Stimulated activated CD4-positive, alpha-beta T cell treated with anti-CD3 and anti-CD28 coated beads, TNF-alpha, amount 100 ng/mL, for 4 hours (primary cell): ENCODE measurements at places on chromosomes 1 and 21.

GRCh38 chr1:41495210-41495948, 10.9 kb upstream of the EDN2 start:
- DNase-seq: no peak

- no peak for DNase-seq
These were observed 240.6 kb downstream of the BRINP2 start for GRCh38 chr1:177411381-177411780.

GRCh38 chr1:216221260-216221700, 202.0 kb downstream of the USH2A start:
- DNase-seq: no peak

GRCh38 chr21:37356706-37357105, 9.9 kb upstream of the DYRK1A start:
- no peak for DNase-seq

GRCh38 chr1:16386454-16387113, 19.5 kb downstream of the SZRD1 start:
- DNase-seq: no peak

DNA sequence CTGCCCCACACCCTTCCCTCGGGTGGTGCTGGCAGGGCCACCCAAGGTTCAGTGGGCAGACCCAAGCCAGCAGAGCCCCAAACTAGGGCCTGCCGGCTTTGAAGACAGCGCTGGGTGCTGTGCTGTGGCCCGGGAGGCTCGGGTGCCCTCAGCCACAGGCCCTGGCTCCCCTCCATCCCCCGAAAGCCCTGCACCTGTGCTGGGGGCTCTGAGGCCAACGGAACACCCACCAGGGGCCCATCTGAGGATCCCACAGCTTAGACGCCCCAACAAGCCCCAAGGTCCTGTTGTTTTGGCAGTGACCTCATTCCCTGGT, 8.6 kb downstream of the ITGB2 start:
- DNase-seq: no peak

GRCh38 chr1:207308451-207309190, 12.9 kb upstream of the CD55 start:
- DNase-seq: no peak

GRCh38 chr1:23118957-23119792, 49.5 kb downstream of the LUZP1 start:
- no peak for DNase-seq

DNA sequence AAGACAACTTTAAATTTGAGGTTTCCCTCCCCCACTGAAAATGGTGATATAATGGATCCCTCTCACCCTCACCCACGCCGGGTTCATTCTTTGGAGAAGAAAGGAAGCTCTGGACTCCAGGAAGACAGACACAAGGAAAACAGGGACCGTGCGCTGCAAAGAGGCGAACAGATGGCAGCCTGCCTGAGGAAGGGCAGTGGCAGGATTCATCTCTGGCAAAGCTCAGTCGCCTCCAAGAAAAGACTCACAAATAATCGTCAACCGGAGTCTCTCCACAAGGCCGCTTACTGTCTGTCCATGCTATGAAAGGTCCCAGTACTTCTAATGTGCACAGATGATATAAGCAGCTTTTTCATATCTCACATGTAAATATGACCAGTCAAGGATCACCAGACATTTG, 110.3 kb downstream of the TIAM1 start:
- no peak for DNase-seq

DNA sequence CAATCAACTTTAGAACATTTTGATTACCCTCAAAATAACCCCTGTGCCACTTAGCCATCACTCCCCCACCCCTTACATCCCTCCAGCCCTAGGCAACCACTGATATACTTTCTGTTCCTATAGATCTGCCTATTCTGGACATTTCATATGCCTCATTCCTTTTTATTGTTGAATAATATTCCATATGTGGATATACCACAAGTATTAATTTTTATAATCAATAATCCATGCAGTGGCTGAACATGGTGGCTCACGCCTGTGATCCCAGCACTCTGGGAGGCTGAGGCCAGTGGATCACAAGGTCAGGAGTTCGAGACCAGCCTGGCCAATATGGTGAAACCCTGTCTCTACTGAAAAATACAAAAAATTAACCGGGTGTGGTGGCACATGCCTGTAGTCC, 20.1 kb upstream of the MED18 start:
- no peak for DNase-seq

DNA sequence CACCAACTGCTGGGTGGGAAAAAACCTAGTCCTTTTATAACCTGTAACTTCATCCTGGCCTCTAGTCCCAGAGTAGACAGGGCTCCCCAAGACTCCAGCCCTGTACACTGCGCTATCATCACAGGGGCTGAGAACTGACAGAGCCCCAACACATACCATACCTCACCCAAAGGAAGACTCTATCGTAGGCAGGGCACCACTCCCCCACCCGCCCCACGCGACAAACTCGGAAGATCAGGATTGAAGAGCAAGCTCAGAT, 15.8 kb downstream of the INPP5B start:
- no peak for DNase-seq

DNA sequence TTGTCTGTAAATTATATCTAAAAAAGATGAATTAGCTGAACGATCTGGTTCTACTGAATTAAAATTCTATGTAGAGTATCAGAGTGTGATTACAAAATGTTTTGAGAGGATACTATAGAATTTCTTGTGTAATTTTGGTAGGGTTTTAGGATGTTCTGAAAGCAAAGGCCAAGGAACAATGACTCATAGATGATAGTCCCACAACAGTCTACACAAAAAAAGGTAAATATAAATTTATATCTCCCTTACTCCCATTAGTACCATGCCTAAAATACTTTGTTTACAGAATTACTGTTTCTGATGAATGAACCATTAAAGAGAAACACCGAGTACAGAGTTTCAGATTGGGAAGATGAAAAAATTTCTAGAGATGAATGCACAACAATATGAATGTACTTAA, 9.5 kb downstream of the EDEM3 start:
- DNase-seq: no peak

GRCh38 chr1:41917835-41918449, 780 bp downstream of the HIVEP3 start:
- DNase-seq: no peak

DNA sequence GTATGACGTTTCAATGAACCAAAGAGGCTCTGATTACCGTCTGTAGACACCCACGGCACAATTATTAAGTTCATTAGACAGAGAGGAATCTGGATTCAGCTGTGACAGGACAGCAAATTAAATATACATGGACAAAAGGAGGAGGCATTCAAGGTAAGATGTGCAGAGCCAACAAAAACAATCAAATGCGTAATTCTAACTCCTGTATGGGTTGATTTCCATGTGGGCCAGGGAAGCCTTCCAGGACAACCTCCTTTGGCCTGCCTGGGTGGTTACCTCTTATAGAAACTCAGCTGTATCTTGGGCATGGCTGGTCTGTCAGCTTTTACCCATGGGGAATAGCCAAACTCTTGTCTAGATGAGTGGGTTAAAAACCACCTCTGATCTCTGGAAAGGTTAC, 43.8 kb downstream of the CCN1 start:
- DNase-seq: no peak

DNA sequence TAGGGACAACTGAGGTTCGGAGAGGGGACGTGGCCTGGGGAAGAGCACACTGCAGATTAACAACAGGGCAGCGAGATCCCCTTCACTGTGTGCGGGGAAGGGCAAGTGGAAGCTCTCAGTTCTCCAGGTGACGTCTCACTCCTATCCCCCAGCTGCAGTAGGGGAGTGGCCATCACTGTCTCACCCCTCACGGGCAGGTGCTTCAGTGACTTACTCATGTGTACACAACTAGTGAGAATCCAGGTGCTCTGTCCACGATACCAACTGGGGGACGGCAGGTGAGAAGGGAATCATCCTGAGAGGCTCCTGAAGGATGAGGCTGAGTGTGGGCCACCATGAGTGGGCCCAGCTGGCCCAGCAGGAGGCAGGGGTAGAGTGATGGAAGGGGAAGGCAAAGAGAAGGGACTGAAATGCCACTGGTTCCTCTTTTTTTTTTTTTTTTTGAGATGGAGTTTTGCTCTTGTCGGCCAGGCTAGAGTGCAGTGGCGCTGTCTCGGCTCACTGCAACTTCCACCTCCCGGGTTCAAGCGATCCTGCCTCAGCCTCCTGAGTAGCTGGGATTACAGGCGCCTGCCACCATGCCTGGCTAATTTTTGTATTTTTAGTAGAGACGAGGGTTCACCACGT, 25.9 kb downstream of the RHBG start:
- DNase-seq: no peak

GRCh38 chr1:46188295-46189030, 9.8 kb downstream of the POMGNT1 start:
- no peak for DNase-seq

- DNase-seq: no peak
These were observed 222.7 kb upstream of the OLFM3 start for GRCh38 chr1:102219463-102219862.

- no peak for DNase-seq
These were observed 139.2 kb upstream of the C1orf21 start for GRCh38 chr1:184247671-184248070.

- DNase-seq: no peak
These were observed 53.9 kb upstream of the LBR start for GRCh38 chr1:225481738-225482137.

GRCh38 chr1:33342041-33342723, 21.3 kb upstream of the A3GALT2 start:
- no peak for DNase-seq

GRCh38 chr1:9472386-9473031, 66.8 kb upstream of the SLC25A33 start:
- no peak for DNase-seq

GRCh38 chr1:186178426-186179043, 196.5 kb downstream of the TPR start:
- no peak for DNase-seq

DNA sequence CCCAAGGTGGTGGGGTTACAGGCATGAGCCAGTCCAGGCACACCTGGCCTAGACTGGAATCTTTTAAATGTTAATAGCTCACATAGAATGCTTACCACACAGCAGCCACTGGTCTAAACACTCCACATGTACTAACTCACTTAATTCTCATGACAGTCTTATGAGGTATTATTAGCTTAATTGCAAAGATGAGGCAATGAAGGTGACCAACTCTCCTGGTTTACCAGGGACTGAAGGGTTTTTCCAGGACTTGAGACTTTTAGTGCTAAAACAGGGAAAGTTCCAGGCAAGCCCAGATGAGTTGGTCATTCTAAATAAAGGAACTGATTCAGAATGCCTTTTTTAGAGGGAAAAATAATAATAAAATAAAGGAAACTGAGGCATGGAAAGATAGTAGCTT, 7.0 kb upstream of the STMN1 start:
- DNase-seq: no peak

GRCh38 chr21:17476006-17476405, 36.8 kb upstream of the CXADR start:
- DNase-seq: no peak

- no peak for DNase-seq
These were observed 7.2 kb upstream of the MMP23B start for GRCh38 chr1:1624443-1625403.

GRCh38 chr1:175268720-175269119, 76.1 kb upstream of the KIAA0040 start:
- DNase-seq: no peak

GRCh38 chr1:198788561-198789064, 149.8 kb downstream of the PTPRC start:
- DNase-seq: no peak

DNA sequence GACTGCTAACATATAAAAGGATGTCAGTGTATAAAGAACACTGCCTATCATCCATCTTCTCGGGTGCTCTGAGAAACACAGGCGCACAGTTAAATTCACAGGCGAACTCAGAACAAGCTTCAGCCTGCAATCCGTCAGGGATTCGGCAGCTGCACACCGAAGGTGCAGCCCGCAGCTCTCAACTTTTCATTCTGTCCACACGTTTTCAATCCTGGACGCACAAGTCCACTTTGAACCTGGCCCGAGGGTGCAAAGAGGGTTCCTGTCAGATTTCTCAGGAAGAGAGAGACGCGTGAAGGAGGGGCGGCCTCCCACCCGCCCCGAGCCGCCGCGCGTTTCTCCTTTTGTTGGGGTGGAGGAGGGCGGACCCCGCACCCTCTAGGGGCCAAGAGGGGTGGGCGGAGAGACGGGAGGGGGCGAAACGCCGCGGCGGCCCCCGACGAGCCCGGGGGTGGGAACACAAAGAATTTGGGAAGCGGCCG, 724 bp downstream of the DOCK7 start:
- DNase-seq: peak; percentile 0

- peak; percentile 23 for DNase-seq
These were observed 23.4 kb upstream of the TSPAN2 start for GRCh38 chr1:115112496-115113375.

DNA sequence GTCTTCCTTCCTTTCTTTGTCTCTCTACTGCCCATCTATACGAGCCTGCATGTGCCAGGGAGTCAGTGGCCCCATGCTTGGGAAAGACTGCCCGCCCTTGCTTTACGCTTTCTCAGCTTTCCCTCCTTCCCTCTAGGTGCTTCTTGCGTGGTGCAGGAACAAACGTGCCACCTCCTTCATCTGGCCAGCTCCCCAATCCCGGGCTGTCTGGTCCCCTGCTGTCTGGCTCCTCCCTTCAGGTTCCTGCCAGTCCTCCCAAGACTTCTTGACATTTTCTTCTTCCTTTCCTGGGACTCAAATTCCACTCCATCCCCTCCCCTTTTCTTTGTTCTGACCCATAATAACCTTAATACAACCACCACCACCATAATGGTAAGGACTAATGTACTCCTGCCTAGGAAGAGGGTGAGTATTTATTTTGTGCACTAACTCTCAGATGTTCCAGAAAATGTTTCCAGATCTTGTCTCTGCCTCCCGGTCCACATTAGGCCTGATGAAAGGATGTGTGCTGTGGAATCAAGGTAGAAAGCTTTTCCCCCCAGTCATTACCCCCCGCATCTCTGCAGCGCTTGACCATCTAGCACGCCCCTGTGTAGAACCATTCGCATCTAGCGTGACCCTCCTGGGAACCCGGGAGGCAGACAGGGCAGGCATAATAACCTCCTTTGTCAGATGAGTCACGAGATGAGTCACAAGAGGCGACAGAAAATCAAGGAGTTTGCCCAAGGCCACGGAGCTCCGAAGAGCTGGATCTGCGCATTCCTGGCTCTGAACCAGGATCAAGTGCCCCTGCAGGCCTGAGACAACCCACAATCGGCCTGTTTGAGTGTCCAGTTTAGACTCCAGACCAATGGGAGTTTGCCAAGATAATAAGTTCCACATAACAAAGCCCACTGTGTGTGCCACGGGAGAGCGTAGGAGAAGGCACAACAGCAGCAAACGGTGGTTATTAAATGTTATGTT, 60.1 kb upstream of the NEK2 start:
- no peak for DNase-seq

- no peak for DNase-seq
These were observed 40.5 kb downstream of the ZBTB40 start for GRCh38 chr1:22491995-22492715.

DNA sequence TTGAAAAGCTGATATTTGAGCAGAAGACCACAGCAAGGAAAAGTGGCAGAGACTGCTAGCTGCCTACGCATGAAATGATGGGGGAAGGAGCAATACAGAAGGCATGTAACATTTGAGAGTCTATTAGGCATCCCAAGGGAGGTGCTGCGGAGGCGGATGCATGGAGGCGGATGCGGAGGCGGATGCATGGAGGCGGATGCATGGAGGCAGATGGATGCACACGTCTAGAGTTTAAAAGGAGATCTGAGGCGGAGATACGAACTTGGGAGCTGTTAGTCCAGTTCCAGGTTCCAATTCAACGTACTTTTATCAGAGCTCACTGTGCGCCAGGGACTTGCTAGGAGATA, 744 bp upstream of the DDX20 start:
- DNase-seq: no peak

GRCh38 chr1:219938706-219939105, 10.3 kb upstream of the SLC30A10 start:
- no peak for DNase-seq

GRCh38 chr1:112717263-112717873, 2.2 kb upstream of the PPM1J start:
- DNase-seq: no peak
